ENCODE measurements at places on chromosomes 7 and 10.

DNA sequence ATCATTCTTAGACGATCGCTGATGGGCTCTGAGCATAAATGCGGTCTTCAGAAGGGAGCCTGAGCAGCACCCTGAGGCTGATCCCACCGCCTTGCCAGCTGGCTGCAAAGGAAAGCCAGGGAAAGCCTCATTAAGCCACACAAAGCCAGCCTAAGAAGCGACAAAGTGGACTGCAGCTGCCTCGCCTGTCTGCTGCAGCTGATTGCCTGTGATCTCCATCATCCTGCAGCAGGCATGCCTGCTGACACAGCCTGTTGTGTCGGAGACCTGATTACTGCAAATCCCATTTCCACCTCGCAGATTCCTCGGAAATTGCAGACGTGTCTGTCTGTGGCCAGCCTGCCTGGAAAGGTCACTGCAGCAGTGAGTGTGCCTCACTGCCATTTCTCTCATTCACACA is 1087.0 kb upstream of the AUTS2 start:
- no peak for DNase-seq

GRCh38 chr10:86963341-86963919 is 4.9 kb upstream of the ADIRF start:
- no peak for DNase-seq

- no peak for DNase-seq
Measured at GRCh38 chr7:150620617-150621371, 11.4 kb downstream of the GIMAP6 start.

GRCh38 chr10:49136525-49136924 is 2.7 kb upstream of the FAM170B start:
- DNase-seq, result no peak

DNA sequence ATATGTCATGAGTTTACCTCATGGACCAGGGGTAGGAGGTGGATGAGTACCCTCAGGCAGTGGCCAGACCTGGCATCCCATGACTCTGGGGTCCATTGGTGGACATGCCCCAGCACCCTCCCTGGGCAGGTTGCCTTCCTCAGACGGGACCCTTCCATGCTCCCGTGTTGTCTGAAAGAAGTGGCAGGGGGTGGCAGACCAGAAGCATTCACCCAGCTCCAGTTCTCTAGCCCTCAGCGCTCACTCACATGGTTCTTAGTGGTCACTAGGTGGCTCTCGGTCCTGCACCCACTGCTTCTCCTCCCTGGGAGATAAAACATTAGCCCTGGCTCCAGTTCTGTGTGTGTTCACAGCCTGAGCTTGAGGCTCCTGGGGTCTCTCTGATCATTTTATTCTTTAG is 6.0 kb downstream of the RBP3 start:
- no peak for DNase-seq

DNA sequence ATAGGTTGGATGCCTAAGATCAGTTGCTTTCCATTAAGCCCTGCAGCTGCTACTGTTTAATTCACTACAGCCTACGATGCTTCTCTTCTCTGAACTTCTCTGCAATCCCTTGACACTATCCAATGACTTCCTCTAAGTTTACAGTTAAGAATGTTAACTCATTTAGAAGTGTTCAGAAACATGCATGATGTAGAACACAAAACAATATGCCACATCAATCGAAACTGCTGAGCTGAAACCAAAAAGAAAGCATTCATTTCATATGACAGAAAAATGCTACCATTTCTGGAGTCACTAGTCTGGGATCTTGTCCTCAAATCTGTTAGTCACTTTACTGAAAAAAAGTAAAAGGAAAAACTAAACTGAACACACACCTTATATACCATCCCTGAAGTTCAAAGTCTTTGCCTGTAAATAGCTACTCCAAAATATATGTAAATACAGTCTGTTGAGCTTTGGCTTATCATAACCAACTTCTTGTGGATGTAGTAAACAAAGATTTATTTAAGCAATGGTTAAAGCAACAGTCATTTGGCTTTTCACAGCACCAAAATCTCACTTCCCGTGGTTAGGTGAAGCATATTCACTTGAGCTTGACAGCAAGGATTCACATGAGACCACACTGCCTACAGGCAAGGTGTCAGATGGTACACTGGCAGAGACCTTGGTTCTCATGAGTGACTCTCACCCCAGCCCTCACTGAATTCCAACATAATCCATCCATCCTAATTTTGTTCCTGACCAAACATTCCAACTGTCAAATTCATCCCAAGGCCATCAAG is 187.0 kb downstream of the PPP1R17 start:
- DNase-seq, result no peak
